Stimulated activated CD4-positive, alpha-beta T cell treated with anti-CD3 and anti-CD28 coated beads, Interleukin-4, amount 100 ng/mL, for 4 hours (primary cell): ENCODE measurements at places on chromosomes 7 and 10.

- DNase-seq: no peak
These were observed 191.5 kb upstream of the CELF2 start for GRCh38 chr10:10826125-10826524.

GRCh38 chr7:142804728-142805207, 34.0 kb downstream of the PRSS2 start:
- no peak for DNase-seq

- no peak for DNase-seq
These were observed 21.1 kb downstream of the PON1 start for GRCh38 chr7:95303013-95303905.

DNA sequence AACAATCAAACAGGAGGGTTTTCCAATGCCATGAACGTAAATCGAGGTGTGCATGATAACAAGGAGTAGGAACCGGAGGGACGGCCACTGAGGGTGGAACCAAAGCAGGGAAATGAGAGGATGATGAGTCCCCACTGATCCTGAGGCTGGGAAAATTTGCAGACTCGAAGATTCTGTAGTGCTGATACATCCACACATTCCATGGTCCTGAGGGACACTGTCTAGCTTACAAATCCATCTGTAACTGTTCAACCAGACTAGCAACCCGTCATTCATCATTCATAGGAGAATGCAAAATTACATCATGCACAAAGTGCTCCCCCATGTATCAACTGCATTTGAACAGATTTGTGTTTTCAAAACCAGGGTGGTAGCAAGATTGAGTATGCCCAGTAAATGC, 189.7 kb downstream of the PTPRN2 start:
- DNase-seq: no peak

- DNase-seq: no peak
These were observed 168.1 kb downstream of the ARID5B start for GRCh38 chr10:62069452-62070178.

- DNase-seq: no peak
These were observed 125.4 kb upstream of the FEZF1 start for GRCh38 chr7:122429926-122430325.

DNA sequence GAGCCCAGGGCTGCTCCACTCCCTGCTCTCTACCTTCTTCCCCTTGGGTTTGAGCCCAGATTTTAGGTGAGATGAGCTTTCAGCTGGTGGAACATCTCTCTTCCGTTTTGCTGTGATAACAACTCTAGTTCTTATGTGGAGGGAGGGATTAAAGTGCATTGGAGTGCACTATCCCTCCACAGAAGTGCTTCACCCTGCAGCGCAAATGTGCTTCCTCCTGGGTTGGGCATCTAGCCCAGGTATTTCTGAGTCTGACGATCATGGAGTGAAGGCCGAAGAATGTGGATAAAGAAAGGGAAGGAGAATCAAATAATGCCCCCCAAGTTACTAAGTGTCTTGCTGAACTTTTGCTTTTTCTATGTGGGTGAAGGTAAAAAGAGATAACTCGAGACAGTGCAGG, 157.4 kb downstream of the CACNB2 start:
- DNase-seq: no peak

GRCh38 chr7:35286422-35286821, 32.5 kb upstream of the TBX20 start:
- DNase-seq: no peak

GRCh38 chr10:13161857-13162271, 506 bp downstream of the MCM10 start:
- no peak for DNase-seq

DNA sequence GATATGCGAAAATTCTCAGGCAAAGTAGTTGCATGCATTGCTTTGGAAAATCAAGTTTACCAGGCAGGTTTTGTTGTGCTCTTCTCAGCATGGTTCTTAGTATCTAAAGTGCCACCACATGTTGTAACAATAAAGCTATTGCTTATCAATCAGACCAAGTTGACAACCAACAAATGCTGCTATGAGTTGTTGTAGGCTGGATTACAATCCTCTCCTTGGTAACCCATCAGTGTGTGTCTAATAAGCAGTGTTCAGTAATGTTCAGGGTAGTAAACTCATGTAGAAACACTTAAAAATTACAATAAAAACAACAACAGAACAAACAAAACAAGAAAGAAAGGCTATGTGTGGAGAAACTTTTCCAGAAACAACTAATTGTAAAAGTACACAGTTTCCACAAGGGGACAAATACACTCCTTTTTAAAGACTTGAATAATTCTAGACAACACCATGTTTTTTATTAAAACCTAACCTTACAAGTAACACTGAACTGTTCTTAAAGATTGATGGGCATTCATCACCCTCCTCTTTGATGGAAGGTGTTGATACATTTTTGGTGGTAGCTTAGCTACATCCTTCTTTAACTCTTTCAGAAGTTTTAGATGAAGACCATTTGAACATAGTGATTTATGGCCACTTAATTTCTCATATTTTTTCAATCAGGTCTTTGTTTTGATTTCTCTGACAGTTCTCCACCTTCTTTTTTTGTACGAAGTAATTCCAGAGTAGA, 370.9 kb upstream of the SEMA3A start:
- no peak for DNase-seq

GRCh38 chr10:122265896-122266295, 5.2 kb upstream of the BTBD16 start:
- no peak for DNase-seq

GRCh38 chr7:143516981-143517380, 39.3 kb downstream of the TAS2R41 start:
- DNase-seq: no peak

GRCh38 chr10:132738454-132739224, 47.3 kb downstream of the NKX6-2 start:
- DNase-seq: no peak

DNA sequence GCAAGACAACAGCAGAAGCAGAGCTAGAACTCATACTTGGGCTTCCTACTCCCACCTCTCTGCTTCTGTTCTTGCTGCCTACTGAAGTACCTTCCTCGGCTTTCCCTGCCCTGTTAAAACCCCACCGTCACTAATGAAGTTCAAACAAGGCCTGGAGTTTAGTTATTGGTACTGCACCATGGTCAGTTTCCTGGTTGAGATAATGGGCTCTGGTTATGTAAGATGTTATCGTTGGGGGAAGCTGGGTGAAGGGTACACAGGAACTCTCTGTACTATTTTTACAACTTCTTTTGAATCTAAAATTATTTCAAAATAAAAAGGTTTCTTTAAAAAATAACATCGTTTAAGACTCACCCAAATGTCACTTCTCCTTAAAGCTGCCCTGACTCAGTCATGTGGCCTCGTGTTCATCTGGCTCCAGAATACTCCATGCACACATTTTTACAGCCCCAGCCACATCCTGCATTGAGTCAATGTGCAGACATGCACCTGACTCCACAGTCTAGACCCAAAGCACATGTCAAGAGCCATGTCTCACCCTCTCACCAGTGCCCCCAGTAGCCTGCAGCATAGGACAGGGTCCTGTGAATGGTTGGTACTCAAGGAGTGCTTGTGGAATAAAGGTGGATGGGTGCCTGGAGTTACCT, 36.9 kb upstream of the AQP1 start:
- DNase-seq: no peak

GRCh38 chr7:95907337-95907736, 135.0 kb downstream of the DYNC1I1 start:
- DNase-seq: no peak

DNA sequence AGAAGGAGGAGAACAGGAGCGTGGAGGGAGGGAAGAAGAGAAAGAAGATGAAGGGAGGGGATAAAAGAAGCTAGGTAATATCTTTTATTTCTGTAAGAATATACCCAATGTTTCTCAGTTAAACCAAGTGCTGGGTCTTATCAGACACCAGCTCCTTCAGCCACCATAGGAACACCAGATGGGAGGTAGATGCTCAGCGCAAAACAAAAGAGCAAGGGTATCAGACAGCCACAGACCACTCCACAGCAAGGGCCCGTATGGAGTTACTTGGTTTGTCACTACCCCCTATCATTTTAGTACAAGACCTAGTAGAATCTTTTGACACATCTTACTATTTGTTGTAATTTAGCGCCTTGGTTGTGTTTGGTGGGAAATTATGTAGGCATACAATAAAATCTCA, 65.9 kb upstream of the FAM133B start:
- DNase-seq: no peak

GRCh38 chr7:15674586-15674985, 11.9 kb downstream of the MEOX2 start:
- no peak for DNase-seq
